ENCODE measurements at places on chromosomes 7 and 10.

- no peak for DNase-seq
These were observed 83.4 kb upstream of the BMPER start for GRCh38 chr7:33821970-33822369.

DNA sequence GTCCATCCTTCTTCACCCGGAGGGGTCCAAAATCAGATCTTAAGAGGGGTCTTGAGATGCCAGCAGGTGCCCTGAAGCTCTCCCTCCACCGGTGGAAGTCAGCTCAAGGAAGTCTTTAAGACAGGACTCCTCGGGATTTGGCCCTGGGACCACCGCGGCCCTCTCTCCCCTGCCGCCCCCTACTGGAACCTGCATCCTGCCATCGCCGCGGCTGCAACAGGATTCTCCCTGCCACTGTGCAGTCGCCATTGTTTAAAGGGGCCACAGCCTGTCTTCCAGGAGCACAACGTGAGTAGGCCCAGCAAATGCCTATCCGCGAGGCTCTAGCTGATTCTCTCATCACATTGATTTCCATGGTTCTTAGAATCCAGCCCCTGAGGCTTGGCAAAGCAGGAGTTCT is 324.3 kb downstream of the ZNF716 start:
- no peak for DNase-seq

- DNase-seq, result no peak
These were observed 57.8 kb upstream of the SDK1 start for GRCh38 chr7:3243256-3243655.

- DNase-seq, result no peak
These were observed 67.8 kb downstream of the PTEN start for GRCh38 chr10:87930934-87931835.

GRCh38 chr7:158710651-158711102 is 6.1 kb upstream of the NCAPG2 start:
- no peak for DNase-seq

- DNase-seq, result peak; percentile 28
These were observed 579.2 kb upstream of the CELF2 start for GRCh38 chr10:10438335-10439100.

- no peak for DNase-seq
These were observed 136.8 kb downstream of the GALNT11 start for GRCh38 chr7:152162287-152162686.

- no peak for DNase-seq
These were observed 134.2 kb downstream of the SND1 start for GRCh38 chr7:127786184-127786583.

- no peak for DNase-seq
These were observed 68.9 kb upstream of the FRMD4A start for GRCh38 chr10:14399641-14400040.

GRCh38 chr10:54139819-54140428 is 661.1 kb downstream of the PCDH15 start:
- DNase-seq, result no peak

GRCh38 chr7:29370531-29371314 is 176.1 kb downstream of the CHN2 start:
- no peak for DNase-seq

GRCh38 chr10:77180104-77180503 is 457.5 kb downstream of the KCNMA1 start:
- DNase-seq, result no peak

DNA sequence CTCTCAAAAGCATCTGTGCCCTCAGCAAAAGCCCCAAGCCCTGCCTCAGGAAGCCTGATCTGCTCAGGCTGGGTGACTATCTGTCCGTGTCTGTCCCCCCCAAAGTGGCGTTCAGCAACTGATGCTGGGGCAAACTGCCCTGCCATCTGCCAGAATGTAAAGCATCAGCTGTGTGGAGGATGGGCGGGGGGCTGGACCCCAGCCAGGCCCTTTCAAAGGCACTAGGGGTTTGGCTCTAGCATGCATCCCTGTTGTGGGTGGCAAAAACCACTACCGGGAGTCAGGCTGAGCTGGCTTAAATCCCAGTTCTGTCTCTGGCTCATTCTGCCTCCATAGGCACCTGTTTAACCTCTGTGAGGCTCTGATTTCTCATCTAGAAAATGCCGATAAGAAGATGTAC is 35.5 kb downstream of the GPRIN2 start:
- DNase-seq, result peak; percentile 0

- no peak for DNase-seq
These were observed 96.3 kb downstream of the SNX13 start for GRCh38 chr7:17844022-17844421.

All from T-helper 2 cell (primary cell).